ENCODE measurements at places on chromosomes 5 and 9. TPM values are rescaled to one million over a fixed set of nuclear protein-coding genes. Genes with fewer than 3 reads are reported as not detected.

Gene MARVELD2
- total RNA-seq: 63.1 TPM

Gene SPEF2
- total RNA-seq: 6.9 TPM

Gene ALDOB
- 13.8 TPM for total RNA-seq

Gene PDGFRB
- total RNA-seq: 27.1 TPM

Gene LRRC19
- total RNA-seq: 120 TPM

Gene POU5F2
- 1.2 TPM for total RNA-seq

Gene PCDHGA7
- 5.6 TPM for total RNA-seq

Gene ARID3C
- total RNA-seq: not detected

Gene PDCD1LG2
- 0.20 TPM for total RNA-seq

Gene ZNF782
- 9.6 TPM for total RNA-seq

Gene SCGB3A2
- not detected for total RNA-seq

Gene NR5A1
- not detected for total RNA-seq

Gene TLE4
- 23.9 TPM for total RNA-seq

Gene PCDHGA11
- total RNA-seq: 5.6 TPM

Gene NCBP1
- total RNA-seq: 37.0 TPM

Gene SPATA6L
- total RNA-seq: 4.9 TPM

Gene PCDHA11
- 0.19 TPM for total RNA-seq

Gene SHC3
- 1.5 TPM for total RNA-seq

Gene ENC1
- total RNA-seq: 18.9 TPM

Gene EPB41L4A
- 13.2 TPM for total RNA-seq

Gene BSPRY
- 45.0 TPM for total RNA-seq

Gene C9orf50
- total RNA-seq: not detected

Gene IFNA13
- not detected for total RNA-seq

Gene MLANA
- total RNA-seq: not detected

Gene ZER1
- 71.3 TPM for total RNA-seq

Gene GADD45G
- 6.6 TPM for total RNA-seq

Gene SV2C
- 0.54 TPM for total RNA-seq

Gene FGF18
- 0.16 TPM for total RNA-seq

Gene NUP155
- 19.8 TPM for total RNA-seq

Gene GLIPR2
- 28.1 TPM for total RNA-seq

Gene SPINK13
- total RNA-seq: not detected

Gene FREM1
- total RNA-seq: 21.2 TPM

Gene INSL4
- total RNA-seq: not detected
